ENCODE measurements at places on chromosomes 6 and 20.

DNA sequence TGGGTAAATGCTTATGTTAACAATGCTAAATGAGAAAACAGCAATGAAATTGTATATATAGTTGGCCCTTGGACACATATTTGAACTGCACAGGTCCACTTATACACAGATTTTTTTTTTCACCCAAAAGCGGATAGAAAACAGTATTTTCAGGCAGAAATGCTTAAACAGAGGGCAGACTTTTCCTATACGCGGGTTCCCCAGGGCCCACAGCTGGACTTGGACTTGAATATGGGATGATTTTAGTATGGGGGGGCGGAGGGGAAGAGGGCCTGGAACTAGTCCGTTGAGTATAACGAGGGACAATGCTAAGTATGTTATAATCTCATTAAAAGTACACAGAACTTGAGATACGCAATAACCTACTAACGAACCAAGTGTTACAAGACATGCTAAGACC lies 1.1 kb upstream of the PRSS35 start:
- no peak for DNase-seq

GRCh38 chr6:44303842-44304241 lies 9.3 kb downstream of the AARS2 start:
- no peak for DNase-seq

DNA sequence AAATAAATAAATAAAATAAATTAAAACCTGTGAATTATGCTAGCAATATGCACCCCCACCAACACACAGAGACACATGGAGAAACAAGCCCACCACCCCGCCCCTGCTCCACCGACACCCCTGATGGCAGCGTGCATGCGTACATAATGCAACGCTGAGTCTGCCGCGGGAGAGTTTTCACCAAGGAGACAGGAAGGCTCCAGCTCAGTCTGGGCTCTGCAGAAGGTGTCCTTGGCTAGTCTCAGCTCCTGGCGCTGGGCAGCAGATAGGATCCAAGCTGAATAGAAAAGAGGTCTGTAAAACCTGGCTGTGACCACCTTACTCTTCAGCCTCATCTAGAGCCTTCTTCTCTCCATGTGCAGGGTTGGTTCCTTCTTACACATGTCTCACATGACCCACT lies 26.5 kb upstream of the HECA start:
- DNase-seq: no peak

GRCh38 chr6:122048570-122048969 lies 350.9 kb upstream of the HSF2 start:
- no peak for DNase-seq

DNA sequence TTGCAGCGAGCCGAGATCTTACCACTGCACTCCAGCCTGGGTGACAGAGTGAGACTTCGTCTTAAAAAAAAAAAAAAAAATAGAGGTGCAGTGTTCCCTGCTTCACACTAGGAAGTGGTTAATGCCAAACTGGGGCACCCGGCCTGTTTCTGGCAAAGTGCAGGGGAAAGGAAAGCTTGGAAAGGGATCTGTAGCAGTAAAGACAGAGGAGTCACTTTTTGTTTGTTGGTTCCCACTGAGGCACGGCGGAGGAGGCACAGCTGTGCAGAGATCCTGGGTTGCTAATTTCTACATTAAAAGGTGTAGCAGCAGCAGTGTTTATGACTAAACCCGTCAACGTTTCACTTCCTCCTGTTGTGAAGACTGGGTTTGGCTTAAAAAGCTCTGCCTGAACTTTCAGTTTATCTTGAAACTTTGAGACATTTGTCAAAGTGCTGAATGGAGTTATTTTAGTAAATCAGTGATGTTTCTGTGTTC lies 125.6 kb downstream of the CARMIL1 start:
- DNase-seq: no peak

DNA sequence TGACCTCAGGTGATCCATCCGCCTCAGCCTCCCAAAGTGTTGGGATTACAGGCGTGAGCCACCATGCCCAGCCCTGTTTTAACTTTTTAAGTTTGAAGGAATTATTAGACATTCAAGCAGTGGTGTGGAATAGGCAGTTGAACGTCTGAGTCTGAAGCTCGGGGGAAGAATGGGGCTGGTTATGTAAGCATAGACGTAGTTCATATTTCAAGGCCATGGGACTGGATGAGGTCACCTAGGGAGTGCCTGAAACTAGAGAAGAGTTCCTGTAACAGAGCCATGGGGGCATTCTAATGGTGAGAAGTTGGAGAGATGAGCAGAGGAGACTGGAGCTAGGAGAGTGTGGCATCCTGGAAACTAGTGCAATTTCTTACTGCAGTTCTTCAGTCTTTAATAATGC lies 6.4 kb downstream of the CDKAL1 start:
- no peak for DNase-seq

- no peak for DNase-seq
Measured at GRCh38 chr6:127342946-127343808, at the start of gene ECHDC1. Gene ECHDC1 (minus strand): TSS chr6:127343609. CDS start chr6:127331028, 12,581 bp downstream.

DNA sequence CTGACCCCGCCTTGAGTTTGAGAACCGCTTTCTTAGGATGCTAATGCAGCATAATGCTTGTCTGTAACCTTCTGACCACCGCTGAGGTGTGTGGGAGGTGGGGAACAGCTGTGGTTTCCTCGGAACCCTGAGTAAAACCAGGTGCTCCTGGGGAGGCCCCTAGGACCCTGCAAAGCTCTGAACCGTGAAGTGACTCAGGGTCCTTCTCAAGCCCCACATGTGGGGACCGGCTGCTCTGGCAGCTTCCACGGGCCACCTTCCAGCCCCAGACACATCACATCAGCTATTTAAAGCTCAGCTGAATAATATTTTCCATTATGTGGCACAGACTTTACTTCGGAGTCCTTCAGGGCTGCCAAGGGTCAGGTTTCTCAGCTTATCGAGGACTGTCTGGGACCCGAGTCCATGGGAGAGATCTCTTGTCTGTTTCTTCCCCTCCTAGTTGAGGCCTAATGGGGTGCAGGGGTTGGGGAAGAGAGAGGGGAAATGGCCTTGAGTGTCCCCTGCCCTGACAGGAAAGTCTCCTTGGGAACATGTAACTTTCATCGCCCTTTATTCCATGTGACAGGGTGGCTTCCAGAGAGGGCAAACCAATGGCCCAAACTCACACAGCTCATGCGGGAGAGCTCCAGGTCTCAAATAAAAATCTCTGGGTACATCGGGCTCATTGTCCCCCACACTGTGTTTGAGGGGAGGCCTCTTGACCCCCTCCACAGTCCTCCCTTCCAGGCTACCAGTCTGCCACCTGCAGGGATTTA lies 186.1 kb upstream of the SLC24A3 start:
- no peak for DNase-seq

DNA sequence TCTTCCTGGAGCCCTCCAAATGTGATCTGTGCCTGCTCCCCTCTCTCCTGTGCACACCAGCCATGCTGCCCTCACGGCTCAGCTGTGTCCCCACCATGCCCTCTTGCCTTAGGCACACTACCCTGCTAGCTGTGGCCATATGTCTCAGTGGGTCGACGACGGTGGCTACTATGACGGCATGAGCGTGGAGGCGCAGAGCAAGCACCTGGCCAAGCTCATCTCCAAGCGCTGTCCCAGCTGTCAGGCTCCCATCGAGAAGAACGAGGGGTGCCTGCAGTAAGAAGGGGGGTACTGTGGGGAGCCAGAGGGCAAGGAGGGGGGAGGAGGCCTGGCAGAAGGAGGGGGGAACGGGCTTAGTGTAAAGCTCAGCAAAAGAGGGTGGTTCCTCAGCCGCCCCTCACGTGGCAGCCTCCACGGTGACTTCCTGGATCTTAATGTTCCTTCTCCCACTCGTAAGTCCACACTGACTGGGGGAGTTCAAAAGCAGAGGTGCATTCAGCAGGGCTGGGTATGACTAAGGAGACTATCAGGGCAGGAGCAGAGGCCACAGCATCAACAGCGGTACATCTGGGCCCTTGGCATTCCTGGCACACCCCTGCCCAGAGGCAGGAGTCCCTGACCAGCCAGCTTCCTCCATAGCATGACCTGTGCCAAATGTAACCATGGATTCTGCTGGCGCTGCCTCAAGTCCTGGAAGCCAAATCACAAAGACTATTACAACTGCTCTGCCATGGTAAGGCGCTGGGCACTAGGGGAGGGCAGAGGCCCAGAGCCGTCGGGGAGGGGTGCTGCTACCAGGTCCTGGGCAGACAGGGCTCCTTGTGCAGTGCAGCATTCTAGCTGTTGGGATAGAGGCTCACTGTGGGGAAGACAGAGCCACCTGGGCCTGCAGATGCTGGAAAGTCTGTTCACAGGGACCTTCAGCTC lies 8.0 kb downstream of the DNPH1 start:
- no peak for DNase-seq

DNA sequence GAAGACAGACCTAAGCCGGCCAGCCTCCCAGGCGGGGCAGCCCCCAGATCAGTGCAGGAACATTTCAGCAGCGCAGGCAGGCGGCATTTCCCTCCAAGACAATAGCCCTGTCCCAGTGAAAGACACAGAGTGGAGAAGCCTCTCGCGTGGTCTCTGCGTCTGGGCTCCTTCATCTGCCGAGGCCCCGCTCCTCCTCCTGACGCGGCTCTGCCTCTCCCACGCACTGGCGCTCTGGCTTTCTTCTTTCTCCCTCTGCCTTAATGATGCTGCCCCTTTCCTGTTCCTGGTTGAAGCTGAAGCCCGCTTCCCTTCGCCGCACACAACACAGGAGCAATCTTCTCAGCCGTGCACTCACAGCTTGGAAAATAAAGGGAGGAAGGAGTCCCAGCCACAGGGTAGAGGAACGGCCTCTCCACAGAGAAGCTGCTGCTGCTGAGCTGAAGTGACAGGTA lies 347.5 kb downstream of the CDH4 start:
- no peak for DNase-seq

Measured in amniotic stem cell (primary cell).